ENCODE measurements at places on chromosomes 3 and 15.

DNA sequence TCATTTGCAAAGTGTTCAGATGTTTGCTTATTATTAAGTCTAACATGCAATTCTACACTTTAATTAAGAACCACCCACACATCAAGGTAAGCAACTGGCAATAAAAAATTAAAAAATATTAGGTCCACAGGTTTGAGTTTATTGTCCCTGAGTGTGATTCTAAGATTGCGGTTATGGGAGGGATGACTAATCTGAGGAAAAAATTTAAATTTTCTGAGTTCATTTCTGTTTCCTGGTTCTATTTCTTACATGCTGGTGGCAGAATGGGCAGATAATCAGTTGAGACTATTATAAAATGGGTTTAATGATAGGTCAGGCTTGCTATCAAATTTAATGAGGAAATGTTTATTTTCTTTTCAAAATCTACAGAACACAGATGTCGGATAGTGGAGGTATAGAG lies 105.9 kb downstream of the TP63 start:
- DNase-seq = no peak

GRCh38 chr3:179150610-179151009 lies 2.5 kb downstream of the PIK3CA start:
- DNase-seq = no peak

DNA sequence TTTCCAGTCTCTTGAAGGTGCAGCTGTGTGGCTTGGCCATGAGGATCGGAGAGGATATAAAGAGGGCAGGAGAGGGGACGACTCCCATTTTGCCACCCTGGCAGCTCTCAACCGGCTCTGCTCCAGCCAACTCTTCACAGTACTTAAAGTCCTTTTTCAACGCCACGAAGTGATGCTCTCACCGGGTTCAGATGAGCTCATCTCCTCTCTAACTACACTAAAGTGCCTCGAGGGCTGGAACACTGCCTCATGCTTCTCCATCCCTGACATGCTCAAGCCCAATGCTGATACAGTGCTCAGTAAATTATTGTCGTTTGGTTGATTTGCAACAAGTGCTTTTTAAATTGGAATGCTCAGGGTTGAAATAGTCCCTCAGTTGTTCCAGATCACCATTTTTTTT lies 97.8 kb downstream of the GTPBP8 start:
- DNase-seq = no peak

DNA sequence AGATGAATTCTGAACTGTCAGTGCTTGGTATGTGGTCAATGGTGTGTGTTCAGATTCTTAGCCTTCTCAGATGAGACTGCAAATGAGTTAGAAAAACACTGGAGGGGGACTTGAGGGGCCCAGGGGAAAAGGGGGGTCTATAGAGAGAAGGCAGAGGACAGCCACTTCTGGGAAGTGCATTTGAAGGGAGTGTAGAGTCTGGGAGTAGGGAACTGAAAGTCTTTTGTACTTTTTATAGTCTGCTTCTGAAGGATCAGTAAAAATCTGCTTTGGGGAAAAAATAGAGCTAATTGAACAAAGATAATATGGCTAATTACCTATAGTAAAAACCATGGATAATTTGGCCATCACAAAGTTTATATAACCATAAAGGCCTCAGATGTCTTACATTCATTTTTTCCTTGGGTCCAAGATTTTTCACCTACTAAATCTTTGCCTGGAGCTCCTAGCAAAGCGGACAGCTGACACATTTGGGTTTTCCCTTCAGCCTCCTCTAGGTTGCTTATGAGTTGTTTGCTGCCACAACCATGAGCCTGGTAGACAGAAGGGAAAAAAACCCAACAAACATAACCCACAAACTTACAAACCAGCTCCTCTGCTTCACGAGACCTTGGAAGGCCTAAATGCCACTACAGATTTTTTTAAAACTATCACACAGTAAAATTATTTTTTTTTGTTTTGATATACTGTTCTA lies 48.8 kb downstream of the CD86 start:
- no peak for DNase-seq

DNA sequence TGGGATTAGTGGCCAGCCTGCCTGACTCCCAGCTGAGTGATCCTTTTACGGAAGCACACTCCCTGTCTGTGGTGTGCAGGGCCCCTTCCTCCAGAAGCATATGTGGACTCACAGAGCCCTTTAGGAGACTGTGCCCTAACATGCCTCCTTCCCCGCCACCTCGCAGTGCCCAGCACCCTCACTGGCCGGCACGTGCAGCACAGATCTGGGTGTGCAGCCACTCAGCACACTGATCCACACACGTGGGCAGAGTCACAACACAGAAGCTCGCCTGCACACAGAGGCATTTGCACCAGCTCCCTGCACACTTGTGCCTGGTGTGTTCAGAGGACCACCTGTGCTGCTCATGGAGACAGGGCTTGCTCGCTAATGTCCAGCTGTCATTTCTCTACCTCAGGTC lies 23.6 kb upstream of the CSPG4 start:
- no peak for DNase-seq

DNA sequence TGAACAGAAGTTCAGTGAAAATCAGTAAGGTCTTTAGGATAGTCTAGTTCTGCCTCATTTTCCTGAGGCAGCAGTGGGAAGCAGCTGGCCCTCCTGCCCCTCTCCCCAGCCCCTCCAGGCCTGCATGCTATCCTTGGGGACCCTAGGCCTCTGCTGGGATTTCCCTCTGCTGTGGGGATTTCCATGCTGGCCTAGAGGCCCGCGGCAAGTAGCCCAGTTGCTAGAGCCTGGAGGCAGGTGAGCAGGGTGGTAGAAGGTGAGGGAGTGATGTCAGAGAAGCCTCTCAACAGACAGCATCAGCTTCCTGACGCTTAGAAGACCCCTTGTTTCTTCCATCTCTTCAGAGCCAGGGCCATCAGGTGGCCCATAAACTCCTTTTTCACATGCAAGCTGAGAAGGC lies 305.8 kb upstream of the THBS1 start:
- DNase-seq = no peak

- DNase-seq = no peak
Observed at GRCh38 chr15:56045068-56045748, 51.8 kb upstream of the NEDD4 start.

DNA sequence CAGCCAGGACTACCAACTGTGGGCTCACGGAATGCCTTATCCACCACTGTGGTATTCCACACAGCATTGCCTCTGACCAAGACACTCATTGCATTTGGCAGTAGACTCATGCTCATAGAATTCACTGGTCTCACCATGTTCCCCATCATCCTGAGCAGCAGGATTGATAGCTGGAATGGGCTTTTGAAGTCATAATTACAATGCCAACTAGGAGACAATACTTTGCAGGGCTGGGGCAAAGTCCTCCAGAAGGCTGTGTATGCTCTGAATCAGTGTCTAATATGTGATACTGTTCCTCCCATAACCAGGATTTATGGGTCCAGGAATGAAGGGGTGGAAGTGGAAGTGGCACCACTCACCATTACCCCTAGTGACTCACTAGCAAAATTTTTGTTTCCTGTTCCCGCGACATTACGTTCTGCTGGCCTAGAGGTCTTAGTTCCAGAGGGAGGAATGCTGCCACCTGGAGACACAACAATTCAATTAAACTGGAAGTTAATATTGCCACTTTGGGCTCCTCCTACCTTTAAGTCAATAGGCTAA lies 58.6 kb upstream of the CCDC80 start:
- DNase-seq = no peak

- peak; percentile 74 for DNase-seq
Observed at GRCh38 chr3:40137591-40138295, 171.8 kb upstream of the EIF1B start.

DNA sequence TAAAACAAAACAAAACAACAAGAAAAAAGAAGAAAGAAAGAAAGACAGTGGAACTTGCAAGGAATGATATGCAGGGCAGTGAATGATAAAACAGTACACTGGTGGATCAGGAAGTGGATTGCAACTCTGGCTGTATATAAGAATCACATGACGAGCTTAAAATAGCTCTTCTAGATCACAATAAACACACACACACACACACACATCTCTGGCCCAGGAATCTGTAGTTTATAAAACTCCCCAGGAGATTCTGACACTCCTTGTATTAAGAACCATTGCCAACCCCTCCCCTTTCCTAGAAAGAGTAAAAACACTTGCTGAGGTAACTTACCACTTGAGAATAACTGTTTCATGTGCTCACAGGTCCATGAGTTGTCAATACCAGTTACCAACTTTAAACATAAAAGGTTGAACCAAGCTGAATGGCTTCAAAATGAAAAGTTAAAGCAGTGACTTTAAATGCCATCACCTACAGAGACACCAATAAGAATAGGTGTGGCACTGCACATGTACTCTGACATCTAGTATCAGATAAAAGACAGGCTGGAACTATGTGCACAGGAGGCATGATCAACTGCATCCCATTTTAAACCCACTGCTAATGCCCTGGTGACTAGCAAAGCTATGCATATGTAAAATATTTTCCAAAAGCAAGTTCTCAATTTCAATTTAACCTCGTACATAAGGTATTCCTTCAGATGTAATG lies 3.9 kb downstream of the CPOX start:
- no peak for DNase-seq

- DNase-seq = no peak
Observed at GRCh38 chr15:43989938-43990337, 163.1 kb downstream of the WDR76 start.

DNA sequence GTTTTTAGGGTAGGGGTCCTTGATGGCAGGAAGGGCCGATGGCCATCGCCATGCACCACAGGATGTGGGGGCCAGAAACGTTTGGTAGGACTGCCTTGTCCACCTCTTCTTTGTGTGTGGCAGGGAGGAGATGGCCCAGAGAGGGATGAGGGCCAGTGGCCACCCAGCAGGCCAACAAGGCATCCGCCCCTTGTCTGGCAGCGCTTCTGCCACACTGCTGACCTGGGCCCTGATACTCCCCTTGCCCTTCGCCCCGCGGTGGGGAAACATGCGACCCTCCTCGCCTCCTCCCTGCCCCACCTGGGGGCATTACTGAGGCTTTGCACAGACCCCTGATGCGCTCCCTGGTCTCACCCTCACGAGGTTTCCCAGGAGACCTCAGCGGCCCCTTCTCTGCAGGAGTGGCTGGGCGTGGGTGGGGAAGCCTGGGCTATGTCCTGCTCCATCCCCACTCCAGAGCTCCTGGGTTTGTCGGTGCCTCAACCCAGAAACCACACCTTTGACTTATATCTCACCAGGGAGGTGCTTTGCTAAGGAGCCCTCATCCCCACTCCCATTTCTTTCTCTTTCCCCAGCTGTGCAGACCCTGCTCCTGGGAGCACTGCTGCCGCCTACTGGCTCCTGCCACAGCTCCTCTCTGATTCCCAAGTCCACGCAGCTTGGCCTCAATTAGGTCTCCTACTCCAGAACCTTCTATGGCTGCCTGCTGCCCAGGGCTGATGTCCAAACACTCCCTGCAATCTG lies 38.7 kb downstream of the FEM1B start:
- no peak for DNase-seq

DNA sequence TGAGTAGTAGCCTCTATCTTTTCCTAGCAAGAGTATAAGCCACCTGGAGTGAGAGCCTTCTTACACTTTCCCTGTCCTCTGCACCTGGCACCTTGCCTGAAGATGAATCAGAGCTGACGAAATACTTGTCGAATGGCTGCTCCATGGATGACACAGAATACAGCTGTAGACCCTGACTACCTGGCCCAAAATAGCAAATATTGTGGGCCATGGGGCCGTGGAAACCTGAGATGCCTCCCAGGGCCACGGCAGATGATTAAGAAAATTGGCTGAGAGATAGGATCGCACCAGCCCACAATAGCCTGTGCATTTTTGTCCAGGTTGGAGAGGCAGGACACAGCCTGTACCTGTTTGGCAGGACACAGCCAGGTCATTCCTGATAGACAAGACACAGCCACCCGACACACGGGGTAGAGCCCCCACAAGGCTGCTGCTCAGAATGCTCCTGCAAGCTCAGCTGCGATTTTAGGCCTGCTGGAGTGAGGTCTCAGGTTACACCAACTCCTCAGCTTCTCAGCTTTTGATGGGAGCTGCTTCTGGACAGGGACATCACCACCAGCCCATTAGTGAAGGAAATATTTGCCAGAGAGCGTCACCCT lies 22.9 kb upstream of the TPM1 start:
- DNase-seq = peak; percentile 88

GRCh38 chr3:5343459-5343858 lies 156.0 kb downstream of the EDEM1 start:
- no peak for DNase-seq

DNA sequence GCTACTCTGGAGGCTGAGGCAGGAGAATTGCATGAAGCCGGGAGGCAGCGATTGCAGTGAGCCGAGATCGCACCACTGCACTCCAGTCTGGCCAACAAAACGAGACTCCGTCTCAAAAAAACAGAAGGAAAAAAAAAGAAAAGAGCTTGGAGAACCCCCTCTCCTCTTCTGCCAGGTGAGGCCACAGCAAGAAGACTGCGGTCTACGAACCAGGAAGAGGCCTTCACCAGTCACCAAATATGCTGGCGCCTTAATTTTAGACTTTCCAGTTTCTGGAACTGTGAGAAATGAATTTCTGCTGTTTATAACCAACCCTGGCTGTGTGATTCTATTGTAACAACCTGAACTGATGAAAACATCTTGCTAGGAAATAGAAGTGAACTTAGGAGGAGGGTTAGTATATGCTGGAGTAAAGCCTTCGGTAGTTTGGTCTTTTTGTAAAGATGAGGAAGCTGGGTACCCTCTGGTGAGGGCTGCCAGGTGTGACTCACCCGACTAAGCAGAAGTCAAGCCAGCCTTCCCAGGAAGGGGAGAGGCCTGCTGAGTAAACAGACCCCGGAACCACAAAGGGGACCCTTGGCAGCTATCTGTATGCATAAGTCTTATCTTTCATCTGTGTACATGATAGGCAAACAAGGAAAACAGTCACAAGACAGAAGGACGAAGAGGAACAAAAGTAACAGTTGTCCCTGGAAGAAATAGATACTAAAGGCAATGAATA lies 78.7 kb downstream of the KLF13 start:
- DNase-seq = no peak

DNA sequence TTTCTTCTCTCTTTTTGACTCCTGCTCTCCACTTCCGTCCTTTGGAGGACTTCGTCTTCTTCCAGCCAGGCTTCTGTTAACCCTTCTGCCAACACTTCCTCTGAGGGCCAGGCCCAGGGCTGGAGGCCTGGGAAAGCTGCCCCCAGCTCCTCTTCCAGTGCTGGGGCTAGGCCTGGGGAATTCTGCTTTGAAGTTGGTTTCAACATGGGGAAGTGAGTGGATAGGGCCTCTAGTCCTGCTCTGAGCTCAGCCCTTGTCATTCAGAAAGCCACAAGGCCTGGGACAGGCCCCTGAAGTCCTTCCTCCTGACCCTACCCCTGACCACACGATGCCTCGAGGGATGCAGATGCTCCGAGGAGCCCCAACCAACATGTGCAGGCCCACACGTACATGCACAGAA lies 53.9 kb upstream of the HERC1 start:
- DNase-seq = no peak

GRCh38 chr3:106635271-106635670 lies 742.0 kb upstream of the CCDC54 start:
- DNase-seq = peak; percentile 89

GRCh38 chr3:81585056-81585455 lies 176.4 kb downstream of the GBE1 start:
- DNase-seq = no peak

- no peak for DNase-seq
Observed at GRCh38 chr3:187777331-187777941, 32.2 kb upstream of the BCL6 start.

- DNase-seq = no peak
Observed at GRCh38 chr15:27824841-27825422, 274.2 kb downstream of the OCA2 start.

GRCh38 chr3:43691120-43691995 lies 620 bp downstream of the ABHD5 start:
- DNase-seq = no peak

All from astrocyte of the cerebellum (primary cell).